ENCODE measurements at places on chromosomes 11 and 22.

DNA sequence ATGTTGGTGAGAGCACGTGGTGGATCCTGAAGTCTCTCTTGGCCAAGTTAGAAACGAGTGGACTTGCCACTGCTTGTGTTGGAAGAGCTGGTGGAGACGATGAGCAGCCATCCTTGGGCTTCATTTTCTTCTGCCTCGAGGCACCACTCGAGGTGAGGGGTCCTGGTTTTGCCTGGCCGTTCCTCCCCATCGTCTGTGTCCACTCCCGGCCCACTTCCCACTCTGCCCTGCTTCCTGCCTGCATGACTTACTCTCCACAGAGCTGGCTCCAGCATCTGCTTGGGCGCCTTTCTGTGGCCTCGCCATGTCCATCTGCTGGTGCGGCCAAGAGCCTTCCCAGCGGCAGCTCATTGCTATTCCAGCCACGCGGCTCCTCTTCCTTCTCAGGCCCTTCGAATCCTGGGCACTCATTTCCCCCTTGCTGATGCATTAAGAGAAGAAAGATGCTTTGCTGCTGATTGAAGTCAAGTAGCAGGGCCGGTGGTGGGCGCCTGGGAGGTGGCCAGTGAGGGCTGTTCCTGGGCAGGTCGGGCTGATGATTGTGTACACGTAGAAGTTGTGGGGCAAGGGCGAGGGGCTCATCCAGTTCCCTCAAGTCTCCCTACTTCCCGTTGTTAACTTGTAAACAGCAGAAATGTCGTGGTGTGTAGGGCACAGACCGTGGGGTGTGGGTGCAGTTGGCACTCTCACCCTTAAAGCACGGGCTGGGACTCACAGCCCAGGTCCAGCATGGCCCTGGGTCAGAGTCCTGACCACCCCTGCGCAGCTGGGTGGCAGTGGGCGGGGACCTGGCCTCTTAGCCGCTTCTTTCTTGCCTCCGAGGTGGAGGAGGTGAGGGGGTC lies 292.0 kb downstream of the TBC1D22A start:
- DNase-seq: no peak

DNA sequence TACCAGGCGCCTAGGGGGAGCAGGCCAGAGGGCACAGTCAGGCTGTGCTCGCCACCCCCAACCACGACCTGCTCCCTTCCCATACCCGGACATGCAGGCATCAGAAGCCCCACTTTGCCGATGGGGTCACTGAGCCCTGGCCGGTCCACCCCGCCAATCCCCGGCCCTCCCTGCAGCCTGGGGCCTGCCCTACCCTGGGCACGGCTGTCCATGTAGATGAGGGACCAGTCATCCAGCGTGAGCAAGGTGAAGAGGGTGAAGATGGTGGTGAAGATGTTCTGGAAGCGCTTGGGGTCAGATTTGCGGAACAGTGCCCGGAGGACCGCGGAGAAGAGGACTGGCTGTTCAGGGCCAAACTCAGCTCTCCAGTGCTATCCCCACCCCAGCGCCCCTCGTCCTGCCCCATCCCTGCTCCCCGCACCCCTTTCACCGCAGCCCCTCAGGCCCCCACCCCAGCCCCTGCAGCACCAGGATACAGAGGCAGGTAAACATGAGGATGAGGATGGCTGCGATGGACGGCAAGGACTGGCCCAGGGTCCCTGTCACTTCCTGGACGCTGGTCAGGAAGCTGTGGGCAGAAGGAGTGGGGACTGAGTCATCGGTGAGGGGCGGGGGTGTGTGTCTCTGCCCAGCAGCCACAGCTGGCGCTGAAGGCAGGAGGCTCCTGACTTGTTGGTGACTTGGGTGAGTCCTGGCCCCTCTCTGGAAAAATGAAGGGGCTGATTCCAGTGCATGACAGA lies 5.5 kb downstream of the CATSPER1 start:
- no peak for DNase-seq

- DNase-seq: no peak
Observed at GRCh38 chr22:32777987-32778386, 23.5 kb upstream of the TIMP3 start.

GRCh38 chr11:120057595-120058581 lies 80.0 kb downstream of the TRIM29 start:
- DNase-seq: no peak

GRCh38 chr11:125123947-125124617 lies 12.7 kb upstream of the TMEM218 start:
- peak; percentile 38 for DNase-seq

- no peak for DNase-seq
Observed at GRCh38 chr11:539971-540481, 2.7 kb downstream of the LRRC56 start.

- no peak for DNase-seq
Observed at GRCh38 chr11:16773981-16774935, 35.8 kb downstream of the C11orf58 start.

DNA sequence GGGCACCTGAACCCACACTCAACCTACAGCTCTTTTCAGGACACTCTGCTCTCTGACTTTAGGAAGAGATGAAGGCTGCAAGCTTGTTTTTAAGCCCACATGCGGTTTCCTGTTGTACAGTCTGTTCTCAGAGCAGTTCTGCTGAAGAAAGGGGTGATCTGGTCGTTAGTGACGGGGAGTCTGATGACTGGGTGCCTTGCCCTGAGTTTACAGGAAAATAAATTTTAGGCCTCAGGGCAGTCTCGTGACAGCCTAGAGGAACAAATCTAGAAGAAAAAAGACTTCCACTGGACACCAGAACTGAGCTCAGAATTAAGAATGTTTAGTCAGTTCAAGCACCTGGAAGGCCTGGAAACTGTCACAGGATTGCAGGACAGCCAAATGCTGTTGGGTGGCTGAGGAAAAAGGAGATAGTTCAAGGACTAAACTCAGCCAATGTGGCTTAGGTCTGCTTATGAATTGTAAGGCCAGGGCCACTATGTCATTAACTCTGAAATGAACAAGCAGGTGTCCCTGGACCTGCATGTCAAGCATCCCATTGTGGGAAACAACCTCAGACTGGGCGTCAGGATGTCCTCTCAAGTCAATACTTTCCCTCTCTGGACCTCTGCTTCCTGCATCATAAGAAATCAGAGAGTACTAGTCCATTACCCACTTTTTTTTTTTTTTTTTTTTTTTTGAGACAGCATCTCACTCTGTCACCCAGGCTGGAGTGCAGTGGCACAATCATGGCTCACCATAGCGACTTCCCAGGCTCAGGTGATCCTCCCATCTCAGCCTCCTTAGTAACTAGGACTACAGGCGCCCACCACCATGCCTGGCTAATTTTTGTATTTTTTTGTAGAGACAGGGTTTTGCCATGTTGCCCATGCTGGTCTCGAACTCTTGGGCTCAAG lies 5.7 kb downstream of the PIK3IP1 start:
- no peak for DNase-seq

DNA sequence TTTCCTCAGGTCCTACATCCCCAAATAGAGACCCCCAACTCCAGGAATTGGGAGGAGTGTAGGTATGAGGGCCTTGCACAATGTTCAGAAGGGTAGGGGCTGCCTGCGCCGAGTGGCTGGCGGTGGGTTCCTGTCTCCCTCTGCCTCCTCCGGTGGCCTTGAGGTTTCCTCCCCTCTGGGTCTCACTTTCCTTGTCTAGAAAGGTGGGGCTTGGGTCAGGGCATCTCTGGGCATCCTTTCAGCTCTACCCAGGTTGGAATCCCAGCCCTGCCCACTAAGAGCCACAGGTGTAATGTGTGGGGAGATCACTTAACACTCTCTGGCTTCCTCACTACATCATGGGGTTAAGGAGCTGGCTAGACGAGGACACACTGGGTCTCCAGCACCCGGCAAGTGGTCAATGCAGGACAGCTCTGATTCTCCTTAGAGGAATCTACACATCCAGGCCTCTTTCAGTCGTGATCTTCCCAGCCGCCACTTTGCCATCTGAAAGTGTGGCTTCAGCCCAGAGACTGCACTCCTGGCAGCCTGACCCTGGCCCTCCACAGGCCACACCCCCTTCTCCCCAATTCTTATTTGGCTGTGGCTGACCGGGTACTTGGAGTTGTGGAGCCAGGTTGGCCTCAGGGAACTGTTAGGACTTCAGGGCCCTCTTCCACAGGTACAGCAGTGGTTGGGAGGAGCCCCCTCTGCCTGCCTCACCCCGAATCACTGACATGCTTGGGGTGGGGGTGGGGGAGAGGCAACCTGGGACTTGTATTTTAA lies 22.1 kb downstream of the PRDM11 start:
- no peak for DNase-seq

DNA sequence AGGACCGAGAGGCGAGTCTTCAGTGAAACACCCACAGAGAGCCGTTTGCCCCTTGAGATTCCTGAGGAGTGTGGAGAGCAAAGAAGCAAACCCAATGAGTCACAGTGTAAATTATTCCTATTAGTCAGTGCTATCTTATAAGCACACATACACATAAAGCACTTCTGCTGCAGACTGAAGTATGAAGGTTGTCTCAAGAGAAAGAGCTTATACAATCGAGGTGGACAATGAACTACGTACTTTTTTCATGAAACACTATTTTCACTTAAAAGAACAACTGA lies 37.3 kb downstream of the GALNT18 start:
- no peak for DNase-seq

- DNase-seq: no peak
Observed at GRCh38 chr11:66631883-66632282, 6.6 kb upstream of the RBM4 start.

GRCh38 chr11:8937159-8937558 lies 4.4 kb upstream of the C11orf16 start:
- no peak for DNase-seq

DNA sequence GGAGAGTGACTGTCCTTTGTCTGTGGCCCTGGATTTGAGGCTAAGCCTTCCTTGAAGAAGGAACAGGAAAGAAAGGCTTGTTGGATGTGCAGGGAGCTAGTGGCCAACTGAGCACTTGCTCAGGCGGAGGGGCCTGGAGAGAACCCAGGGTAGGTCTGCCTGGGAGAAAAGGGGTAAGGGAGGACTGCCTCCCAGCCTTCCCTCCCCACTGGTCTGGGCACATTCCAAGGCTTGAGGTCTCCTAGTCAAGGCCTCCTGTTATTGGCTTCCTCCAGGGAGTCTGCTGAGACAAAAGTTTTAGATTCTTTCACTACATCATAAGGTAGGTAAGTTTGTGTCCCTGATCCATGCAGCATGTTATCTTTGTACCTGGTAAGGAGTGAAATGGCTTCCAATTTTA lies 15.2 kb downstream of the KCNQ1OT1 start:
- DNase-seq: no peak

DNA sequence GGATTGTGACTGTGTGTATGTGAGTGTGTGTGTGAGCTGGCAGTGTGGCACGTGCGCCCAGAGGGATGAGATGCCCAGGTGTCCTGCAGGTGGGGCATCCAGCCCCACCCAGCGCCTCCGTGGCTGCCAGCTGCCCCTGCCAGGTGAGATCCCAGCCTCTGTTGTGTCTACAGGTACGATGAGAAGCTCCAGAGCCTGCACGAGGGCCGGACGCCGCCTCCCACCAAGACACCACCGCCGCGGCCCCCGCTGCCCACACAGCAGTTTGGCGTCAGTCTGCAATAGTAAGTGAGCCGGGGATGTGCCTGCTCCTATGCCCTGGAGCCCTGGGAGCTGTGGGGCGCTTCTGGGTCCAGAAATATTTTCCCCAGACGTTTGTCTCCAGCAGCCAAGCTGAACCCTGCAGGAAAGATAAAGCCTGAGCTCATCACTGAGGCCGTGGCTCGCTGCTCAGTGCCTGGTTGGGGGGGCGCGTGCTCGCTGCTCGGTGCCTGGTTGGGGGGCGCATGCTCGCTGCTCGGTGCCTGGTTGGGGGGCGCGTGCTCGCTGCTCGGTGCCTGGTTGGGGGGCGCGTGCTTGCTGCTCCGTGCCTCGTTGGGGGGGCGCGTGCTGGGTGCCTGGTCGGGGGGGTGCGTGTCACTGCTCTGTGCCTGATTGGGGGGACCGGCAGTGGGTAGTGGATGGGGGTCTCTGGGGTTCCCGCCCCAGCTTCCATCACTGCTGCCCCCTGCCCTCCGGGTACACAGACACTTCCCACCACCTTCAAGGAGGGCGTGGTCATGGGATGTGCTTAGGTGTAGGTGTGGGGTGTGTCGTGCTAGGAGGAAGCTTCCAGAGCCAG lies 73.2 kb downstream of the ARHGAP8 start:
- no peak for DNase-seq

DNA sequence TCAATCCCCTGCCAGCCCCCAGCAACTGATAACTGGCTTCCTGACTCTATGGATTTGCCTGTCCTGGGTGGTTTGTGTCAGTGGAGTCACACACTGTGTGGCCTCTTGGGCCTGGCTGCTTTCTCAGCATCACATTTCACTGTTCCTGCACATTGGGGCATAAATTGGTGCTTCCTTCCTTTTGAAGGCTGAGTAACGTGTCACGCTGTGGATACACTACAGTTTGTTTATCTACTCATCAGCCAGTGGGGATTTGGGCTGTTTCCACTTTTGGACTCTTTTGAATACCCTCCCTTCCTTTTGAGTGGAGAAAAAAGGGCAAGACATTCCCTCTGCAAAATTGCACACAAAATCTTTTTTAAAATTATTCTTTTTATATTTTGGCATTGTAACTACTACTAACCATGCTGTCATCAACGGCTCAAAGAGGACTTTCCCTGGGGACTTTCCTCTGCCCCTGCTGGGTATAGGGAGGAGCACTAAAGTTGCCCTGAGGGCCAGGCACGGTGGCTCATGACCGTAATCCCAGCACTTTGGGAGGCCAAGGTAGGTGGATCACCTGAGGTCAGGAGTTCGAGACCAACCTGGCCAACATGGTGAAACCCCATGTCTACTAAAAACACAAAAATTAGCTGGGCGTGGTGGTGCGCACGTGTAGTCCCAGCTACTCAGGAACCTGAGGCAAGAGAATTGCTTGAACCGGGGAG lies 7.8 kb upstream of the CELSR1 start:
- no peak for DNase-seq

DNA sequence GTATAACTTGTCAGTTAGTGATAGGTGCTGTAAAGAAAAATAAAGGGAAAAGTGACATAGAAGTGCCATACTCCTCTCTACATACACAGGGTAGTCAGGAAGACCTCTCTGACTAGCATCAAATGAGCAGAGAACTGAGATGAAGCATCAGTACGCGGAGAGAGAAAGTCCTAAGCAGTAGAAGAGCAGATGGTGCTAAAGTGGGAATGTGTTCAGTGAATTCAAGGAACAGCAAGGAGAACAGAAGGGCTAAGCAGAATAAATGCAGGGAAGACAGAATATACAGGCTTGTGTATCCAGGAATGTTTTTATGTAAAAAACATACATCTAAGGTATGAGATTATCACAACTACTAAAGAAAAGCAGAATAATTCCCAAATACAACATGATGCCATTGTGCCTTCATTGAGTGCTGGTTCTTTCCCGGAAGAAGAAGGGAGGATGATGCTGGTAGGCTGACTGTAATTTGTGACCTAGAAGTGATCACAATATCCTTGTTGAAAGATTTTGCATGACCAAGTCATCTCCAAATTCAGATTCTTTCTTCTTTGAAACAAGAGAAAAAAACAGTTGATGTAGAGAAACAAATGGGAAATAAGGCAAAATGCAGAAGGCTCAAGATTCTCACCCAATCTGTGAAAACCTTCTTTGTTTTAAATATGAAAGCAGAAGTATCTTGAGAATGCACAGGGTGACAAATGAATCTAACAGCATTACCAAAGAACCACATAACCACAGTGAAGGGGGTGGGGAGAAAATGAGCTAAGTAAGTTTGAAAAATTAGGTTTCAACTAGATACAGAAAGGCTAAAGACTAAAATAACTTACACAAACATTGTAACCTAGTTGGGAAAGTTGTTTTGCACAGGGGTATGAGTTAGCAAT lies 20.5 kb downstream of the MRE11 start:
- no peak for DNase-seq

- DNase-seq: no peak
Observed at GRCh38 chr11:120285256-120285655, 39.8 kb upstream of the TLCD5 start.
